ENCODE measurements at places on chromosomes 7 and 10. TPM values are rescaled to one million over a fixed set of nuclear protein-coding genes. Genes with fewer than 3 reads are reported as not detected.

DNA sequence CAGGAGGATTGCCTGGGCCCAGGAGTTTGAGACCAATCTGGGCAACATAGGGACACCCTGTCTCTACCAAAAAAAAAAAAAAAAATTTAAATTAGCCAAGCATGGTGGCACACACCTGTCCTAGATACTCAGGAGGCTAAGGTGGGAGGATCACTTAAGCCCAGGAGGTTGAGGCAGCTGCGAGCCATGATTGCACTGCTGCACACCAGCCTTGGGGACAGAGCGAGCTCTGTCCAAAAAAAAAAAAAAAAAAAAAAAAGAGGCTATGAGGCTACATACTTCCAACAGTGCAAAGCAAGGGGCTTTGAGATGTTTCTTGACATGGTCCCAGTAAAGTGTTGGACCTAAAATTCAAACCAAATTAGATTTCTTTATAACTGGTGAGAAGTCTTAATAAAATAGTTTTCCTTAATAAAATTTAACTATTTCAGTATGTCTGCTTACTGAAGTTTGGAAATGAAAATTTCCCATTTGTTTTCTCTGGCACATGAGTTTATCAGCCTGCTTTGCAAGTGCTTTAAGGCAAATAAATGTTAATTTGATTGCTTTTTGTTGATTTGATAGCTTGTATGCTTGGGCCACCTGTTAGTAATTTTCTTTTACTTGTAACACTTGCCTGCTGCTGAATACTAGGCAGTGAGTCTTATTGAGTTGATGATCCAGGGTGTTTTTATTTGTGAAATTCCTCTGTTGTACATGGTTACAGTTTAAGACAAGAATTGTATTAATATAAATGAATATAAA, 16.1 kb downstream of the CALU start:
- no peak overlapping the region for H3K4me3 ChIP-seq
- H3K27me3 ChIP-seq = no peaks in the 10 kb centered on the region
- no peak for DNase-seq
- H3K27ac ChIP-seq = no peak overlapping the region
- H3K4me1 ChIP-seq = no peaks in the 10 kb centered on the region
- H3K36me3 ChIP-seq = peaks cover 63% of the 10 kb centered on the region

- DNase-seq = no peak
- no peaks in the 10 kb centered on the region for H3K4me1 ChIP-seq
- no peaks in the 10 kb centered on the region for H3K36me3 ChIP-seq
Measured at GRCh38 chr10:108230478-108231170, 1066.1 kb upstream of the SORCS1 start.

DNA sequence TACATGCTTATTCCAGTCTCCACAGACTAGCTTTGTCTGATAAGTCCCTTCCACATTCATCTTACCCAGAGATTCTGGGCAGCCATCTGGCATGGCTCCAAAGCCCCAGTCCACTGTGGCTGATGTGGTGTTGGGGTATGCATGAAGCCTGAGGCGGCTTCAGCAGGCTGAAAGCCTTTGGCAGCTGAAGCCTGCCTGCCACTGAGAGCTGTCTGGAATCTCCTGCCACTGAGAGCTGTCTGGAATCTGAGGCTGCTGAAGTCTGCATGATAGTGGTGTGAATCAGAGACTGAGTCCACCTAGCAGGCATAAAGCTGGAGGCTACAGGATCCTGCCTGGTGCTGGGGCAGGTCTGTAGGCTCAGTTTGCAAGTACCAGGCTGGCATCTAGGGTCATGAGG, 87.1 kb downstream of the DYNC1I1 start:
- peaks cover 4% of the 10 kb centered on the region for H3K27me3 ChIP-seq
- H3K4me3 ChIP-seq = no peak overlapping the region
- H3K27ac ChIP-seq = no peak overlapping the region
- H3K4me1 ChIP-seq = no peaks in the 10 kb centered on the region
- H3K36me3 ChIP-seq = no peaks in the 10 kb centered on the region

- no peak overlapping the region for H3K27ac ChIP-seq
- no peaks in the 10 kb centered on the region for H3K27me3 ChIP-seq
- H3K4me3 ChIP-seq = no peak overlapping the region
Measured at GRCh38 chr7:92404170-92404614, 43.1 kb upstream of the GATAD1 start.

GRCh38 chr7:22386865-22387264, 29.9 kb upstream of the RAPGEF5 start:
- H3K4me3 ChIP-seq = no peak overlapping the region
- H3K27me3 ChIP-seq = no peaks in the 10 kb centered on the region
- no peak overlapping the region for H3K27ac ChIP-seq

DNA sequence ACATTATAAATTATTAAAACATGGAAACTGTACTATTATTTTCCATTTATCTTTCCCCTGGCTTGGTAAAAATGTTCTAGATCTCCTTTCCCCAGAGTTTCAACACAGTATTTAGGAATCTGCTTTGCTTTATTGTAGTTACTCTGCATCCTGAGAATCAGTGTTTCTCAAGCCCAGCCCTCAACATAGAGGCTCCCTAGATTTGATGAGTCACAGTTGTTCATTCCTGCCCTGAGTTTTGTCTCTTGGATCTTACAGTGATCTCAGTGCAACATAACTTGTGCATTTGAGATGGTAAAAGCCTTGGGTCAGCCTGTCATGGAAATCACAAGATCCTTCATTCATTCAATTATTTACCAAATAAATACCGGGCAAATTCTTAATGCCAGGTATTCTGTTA, 63.0 kb downstream of the VAX1 start:
- no peak overlapping the region for H3K27ac ChIP-seq
- DNase-seq = no peak
- no peak overlapping the region for H3K4me3 ChIP-seq
- H3K36me3 ChIP-seq = no peaks in the 10 kb centered on the region

DNA sequence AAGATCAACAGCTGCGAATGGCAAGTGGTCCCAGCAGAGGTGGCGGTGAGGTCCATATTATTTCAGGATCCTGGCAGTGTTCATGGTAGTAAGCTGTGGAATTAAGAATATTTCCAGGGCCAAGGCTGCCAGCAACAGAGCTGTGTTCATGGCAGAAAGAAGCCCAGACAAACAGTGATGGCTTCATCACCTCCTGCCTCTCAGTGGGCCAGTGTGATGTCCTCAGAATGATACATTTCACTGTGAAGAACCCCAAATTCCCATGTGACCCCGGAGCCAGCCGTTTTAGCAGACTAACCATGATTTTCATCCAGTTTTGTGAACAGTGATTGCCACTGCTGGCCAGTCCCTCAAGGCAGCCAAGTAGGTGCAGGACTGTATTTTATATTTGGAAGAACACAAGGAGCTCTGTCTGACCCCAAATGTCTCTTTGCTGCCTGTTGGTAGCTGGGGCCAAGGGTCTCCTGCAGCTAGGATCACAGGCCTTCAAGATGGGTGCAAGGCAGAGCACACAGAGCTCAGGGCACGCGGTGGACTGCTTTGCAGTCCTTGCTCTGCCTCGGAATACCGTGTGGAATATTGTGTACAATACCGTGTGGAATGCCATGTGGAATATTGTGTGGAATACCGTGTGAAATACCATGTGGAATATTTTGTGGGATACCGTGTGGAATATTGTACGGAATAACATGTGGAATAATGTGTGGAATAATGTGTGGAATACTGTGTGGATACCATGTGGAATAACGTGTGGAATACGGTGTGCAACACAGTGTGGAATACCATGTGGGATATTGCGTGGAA, 132.3 kb upstream of the CHST15 start:
- no peak overlapping the region for H3K27ac ChIP-seq
- peak; percentile 45 for DNase-seq
- no peaks in the 10 kb centered on the region for H3K36me3 ChIP-seq
- no peaks in the 10 kb centered on the region for H3K4me1 ChIP-seq

DNA sequence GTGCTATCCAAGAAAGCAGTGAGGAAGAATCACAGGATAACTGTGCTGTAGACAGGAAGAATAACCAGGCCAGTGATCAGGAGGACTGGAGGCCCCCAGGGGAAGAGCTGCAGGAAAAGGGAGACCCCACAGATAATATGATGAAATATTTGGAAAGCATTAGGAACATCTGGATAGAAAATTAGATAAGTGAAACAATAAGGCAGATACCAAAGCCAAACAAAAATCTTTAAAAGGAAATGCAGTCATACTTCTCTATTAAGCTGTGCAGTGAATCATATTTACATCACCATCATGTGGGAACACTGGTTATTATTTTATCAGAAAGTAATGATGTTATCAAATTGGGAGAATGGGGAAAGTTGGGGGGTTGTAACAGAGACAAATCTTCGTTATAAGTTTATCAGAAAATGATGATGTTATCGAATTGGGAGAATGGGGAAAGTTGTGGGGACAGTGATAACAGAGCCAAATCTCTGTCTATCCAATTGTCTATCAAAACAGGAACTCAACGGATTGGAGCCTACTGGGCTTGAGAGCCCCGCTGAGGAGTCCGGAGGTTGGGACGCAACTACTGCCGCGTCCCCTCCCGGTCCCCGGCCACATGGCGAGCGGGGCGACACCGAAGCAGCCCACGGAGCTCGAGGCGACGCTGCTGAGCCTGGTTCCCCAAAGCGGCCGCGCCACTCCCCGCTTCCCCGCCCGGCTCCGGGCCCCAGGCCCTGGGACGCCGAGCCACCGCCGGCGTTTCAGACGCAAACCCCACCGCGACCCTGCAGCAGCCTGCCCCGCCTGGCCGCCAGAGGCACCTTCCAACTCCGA, 14.0 kb upstream of the RALA start:
- no peaks in the 10 kb centered on the region for H3K36me3 ChIP-seq
- H3K4me3 ChIP-seq = no peak overlapping the region
- peak; percentile 19 for DNase-seq
- H3K27me3 ChIP-seq = no peaks in the 10 kb centered on the region
- H3K4me1 ChIP-seq = peaks cover 4% of the 10 kb centered on the region
- H3K27ac ChIP-seq = no peak overlapping the region

DNA sequence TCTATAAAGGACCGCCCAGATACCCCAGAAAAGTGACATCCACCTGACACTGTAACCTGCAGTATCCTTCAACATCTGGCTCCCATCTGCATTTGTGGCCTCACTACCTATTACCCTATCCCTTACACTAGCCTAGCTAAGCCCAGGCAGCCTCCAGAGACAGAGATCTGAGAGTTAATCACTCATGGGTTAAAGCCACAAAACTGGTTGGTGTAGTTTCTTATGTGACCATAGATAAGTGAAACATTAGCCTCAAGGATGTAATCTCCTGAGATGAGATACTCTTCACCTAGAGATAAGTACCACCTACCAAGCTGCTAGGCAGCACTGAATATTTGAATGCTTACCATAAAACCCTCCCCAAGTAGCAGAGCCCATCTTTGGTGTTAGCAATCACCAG, 35.4 kb downstream of the CTTNBP2 start:
- no peak overlapping the region for H3K4me3 ChIP-seq
- no peaks in the 10 kb centered on the region for H3K36me3 ChIP-seq
- no peak for DNase-seq
- no peaks in the 10 kb centered on the region for H3K4me1 ChIP-seq
- no peaks in the 10 kb centered on the region for H3K27me3 ChIP-seq
- no peak overlapping the region for H3K27ac ChIP-seq

GRCh38 chr7:40808378-40808942, 673.7 kb downstream of the SUGCT start:
- H3K27me3 ChIP-seq = no peaks in the 10 kb centered on the region
- H3K36me3 ChIP-seq = no peaks in the 10 kb centered on the region
- H3K4me1 ChIP-seq = no peaks in the 10 kb centered on the region
- no peak for DNase-seq
- H3K27ac ChIP-seq = no peak overlapping the region
- no peak overlapping the region for H3K4me3 ChIP-seq

GRCh38 chr10:79318369-79318768, 28.9 kb upstream of the PPIF start:
- H3K27me3 ChIP-seq = no peaks in the 10 kb centered on the region
- no peak overlapping the region for H3K27ac ChIP-seq
- DNase-seq = no peak

DNA sequence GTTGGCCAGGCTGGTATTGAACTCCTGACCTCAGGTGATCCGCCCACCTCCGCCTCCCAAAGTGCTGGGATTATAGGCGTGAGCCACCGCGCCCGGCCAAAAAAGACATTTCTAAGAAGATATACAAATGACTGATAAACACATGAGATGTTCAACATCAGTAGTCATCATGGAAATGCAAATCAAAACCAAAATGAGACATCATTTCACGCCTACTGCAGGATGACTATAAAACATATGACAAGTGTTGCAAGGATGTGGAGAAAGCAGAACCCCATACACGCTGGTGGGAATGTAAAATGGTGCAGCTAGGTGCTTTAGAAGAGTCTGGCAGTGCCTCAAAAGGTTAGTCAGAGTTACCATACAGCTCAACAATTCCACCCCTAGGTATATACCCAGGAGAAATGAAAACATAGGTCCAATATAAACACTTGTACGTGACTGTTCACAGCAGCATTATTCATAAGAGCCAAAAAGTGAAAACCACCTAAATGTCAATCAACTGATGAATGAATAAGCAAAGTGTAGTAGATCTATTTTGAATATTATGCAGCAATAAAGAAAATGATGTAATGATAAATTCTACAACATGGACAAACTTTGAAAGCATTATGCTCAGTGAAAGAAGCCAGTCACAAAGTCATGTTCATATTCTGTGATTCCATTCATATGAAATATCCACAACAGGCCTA, 24.5 kb downstream of the TMEM209 start:
- H3K27me3 ChIP-seq = no peaks in the 10 kb centered on the region
- H3K27ac ChIP-seq = no peak overlapping the region
- H3K36me3 ChIP-seq = peaks cover 4% of the 10 kb centered on the region
- no peaks in the 10 kb centered on the region for H3K4me1 ChIP-seq

DNA sequence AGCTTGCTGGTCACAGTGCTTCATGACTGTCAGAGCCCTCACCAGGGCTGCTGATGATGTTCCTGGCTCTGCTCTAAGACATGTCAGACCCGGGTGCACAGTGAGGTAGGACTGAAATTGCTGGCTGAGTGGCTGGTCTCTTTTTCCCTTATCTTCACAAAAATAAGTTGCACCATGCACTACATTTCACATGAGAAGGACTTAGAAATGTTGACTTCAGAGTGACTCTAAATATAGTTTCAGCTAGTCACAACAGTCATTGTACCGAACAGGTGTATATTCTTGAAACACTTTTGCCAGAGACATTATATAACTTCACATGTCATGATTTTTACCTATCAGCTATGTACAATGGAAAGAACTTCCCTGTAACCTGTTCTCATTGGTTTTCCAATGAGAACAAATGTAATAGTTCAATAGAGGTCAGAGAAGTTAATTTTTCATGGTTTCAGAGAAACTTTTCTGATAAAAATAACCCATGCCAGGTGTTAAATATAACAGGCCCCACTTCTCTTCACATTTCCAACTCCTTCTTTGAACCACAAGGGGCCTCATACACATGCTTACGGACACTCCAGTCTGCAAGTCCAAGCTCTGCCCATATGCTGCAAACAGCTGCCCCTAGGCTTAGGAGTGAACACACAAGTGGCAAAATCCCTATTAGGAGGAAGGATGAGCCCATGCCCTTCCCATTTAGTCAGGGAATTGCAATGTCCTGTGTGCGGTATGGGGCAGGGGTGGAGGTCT, 115.6 kb downstream of the CDK6 start:
- H3K27ac ChIP-seq = no peak overlapping the region
- H3K36me3 ChIP-seq = peaks cover 3% of the 10 kb centered on the region
- no peak for DNase-seq
- H3K4me3 ChIP-seq = no peak overlapping the region

GRCh38 chr10:11282156-11282555, 264.5 kb downstream of the CELF2 start:
- no peak overlapping the region for H3K4me3 ChIP-seq
- peaks cover 88% of the 10 kb centered on the region for H3K36me3 ChIP-seq
- DNase-seq = no peak
- H3K27me3 ChIP-seq = no peaks in the 10 kb centered on the region
- no peaks in the 10 kb centered on the region for H3K4me1 ChIP-seq
- H3K27ac ChIP-seq = peak overlapping the region; percentile 18

Gene REPIN1
- 74.0 TPM for total RNA-seq

Gene ITGA8
- total RNA-seq = 0.03 TPM

Gene MSMB
- not detected for total RNA-seq

Gene DRGX
- total RNA-seq = not detected

Gene MMD2
- total RNA-seq = not detected

Gene TMEM120A
- total RNA-seq = 20.4 TPM

Gene HHEX
- total RNA-seq = 3.7 TPM

All from T-cell (primary cell).